CD8-positive, alpha-beta memory T cell (primary cell): ENCODE measurements at places on chromosomes 5 and 9.

GRCh38 chr5:66788556-66788955 is 192.4 kb downstream of the MAST4 start:
- no peak for DNase-seq
- no peaks in the 10 kb centered on the region for H3K27me3 ChIP-seq
- no peak overlapping the region for H3K4me3 ChIP-seq
- no peaks in the 10 kb centered on the region for H3K36me3 ChIP-seq
- H3K4me1 ChIP-seq, result no peaks in the 10 kb centered on the region

DNA sequence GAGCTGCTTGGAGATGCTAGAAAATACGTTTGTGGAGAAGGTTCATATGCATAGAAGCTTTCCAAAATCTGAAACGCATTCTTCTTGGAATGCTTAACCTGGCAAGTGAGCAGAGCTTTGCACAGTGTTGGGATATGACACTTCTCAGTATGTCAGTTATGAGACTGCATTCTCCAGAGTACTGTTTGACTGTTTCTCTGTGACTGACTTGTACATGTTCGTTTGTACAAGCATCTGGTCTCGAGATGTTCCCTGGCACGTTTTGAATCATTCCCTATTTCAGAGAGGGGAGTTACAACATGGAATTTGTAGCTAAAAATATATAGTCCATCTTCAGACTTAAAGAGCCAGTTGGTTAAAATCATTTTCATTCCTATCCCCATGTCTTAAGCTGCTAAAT is 272.4 kb downstream of the ARRDC3 start:
- no peak overlapping the region for H3K4me3 ChIP-seq
- DNase-seq, result no peak
- no peaks in the 10 kb centered on the region for H3K27me3 ChIP-seq
- no peaks in the 10 kb centered on the region for H3K36me3 ChIP-seq
- no peaks in the 10 kb centered on the region for H3K4me1 ChIP-seq

DNA sequence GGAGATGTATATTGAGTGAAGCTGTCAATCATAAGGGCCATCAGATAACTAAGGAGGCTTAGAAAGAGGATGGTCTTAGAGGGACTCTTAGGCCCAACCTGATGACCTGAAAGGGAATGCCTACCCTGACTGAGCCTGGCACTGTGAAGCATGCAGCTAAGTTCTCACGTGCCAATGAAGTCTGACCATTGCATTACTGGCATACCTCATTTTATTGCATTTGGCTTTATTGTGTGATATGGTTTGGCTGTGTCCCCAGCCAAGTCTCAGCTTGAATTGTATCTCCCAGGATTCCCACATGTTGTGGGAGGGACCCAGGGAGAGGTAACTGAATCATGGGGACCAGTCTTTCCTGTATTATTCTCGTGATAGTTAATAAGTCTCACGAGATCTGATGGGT is 421.6 kb upstream of the SGCD start:
- H3K4me1 ChIP-seq, result no peaks in the 10 kb centered on the region
- H3K4me3 ChIP-seq, result no peak overlapping the region
- DNase-seq, result no peak
- no peaks in the 10 kb centered on the region for H3K36me3 ChIP-seq
- H3K27ac ChIP-seq, result no peak overlapping the region
- no peaks in the 10 kb centered on the region for H3K27me3 ChIP-seq

GRCh38 chr5:79728396-79728795 is 38.8 kb downstream of the CMYA5 start:
- peaks cover 27% of the 10 kb centered on the region for H3K4me1 ChIP-seq
- H3K27ac ChIP-seq, result no peak overlapping the region
- no peak for DNase-seq
- H3K4me3 ChIP-seq, result no peak overlapping the region
- H3K36me3 ChIP-seq, result no peaks in the 10 kb centered on the region
- peaks cover 5% of the 10 kb centered on the region for H3K27me3 ChIP-seq

GRCh38 chr9:73037613-73038012 is 84.8 kb upstream of the ALDH1A1 start:
- no peaks in the 10 kb centered on the region for H3K27me3 ChIP-seq
- no peak overlapping the region for H3K27ac ChIP-seq
- H3K4me3 ChIP-seq, result no peak overlapping the region
- DNase-seq, result no peak
- no peaks in the 10 kb centered on the region for H3K4me1 ChIP-seq

DNA sequence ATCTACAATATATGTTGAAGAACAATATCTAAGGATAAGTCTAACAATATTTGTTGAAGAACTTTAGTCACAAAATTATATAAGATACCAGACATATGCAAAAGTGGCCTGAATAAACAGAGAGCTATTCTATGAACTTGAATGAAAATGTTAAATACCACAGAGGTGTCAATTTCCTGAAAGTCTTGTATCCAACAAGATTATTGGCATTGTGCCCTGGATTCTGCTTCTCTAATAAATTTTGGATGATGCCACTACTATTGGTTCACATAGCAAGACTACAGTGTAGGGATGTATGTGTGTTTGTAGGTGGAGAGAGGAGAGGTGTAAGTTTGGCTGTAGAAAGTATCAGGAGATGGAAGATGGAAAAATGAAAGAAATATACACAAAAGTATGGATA is 731.8 kb upstream of the RGMB start:
- no peak overlapping the region for H3K27ac ChIP-seq
- no peaks in the 10 kb centered on the region for H3K36me3 ChIP-seq
- H3K4me1 ChIP-seq, result no peaks in the 10 kb centered on the region
- DNase-seq, result no peak
- no peaks in the 10 kb centered on the region for H3K27me3 ChIP-seq
- H3K4me3 ChIP-seq, result no peak overlapping the region
